ENCODE measurements at places on chromosomes 7 and 10.

DNA sequence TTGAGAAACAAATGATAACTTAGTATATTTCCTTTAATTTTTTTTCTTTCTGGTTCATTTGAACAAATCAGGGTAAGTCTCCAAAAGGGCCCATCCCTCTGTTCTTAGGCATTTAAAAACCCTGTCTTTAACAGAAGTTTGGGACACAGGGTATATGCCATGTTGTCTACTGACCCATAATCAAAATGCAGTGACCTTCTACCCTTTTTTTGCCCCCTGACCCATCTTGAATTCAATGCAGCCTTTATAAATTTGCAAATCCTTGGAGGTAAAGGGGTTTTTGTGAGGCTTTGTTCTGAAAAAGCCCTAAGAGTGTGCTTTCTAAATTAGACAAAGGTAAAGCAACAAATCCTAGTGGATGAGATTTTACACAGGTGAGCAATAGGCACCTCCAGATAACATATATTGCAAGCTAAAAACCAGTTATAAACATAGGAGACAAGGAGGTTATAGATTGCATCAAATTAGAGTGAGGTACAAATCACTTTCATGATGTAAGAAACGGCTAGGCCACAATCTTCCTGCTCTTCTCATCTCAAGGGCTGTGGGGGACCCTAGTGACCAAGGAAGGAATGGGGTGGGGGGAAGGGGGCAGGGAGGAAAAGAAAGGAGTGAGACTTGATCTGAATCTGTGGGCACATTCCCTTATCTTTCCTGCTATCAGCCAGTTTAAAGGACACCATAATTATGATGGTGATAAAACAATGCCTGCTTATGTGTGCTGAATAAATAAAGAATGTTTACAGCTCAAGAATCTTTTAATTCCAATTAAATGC lies 2.7 kb downstream of the SKIDA1 start:
- DNase-seq, result no peak

DNA sequence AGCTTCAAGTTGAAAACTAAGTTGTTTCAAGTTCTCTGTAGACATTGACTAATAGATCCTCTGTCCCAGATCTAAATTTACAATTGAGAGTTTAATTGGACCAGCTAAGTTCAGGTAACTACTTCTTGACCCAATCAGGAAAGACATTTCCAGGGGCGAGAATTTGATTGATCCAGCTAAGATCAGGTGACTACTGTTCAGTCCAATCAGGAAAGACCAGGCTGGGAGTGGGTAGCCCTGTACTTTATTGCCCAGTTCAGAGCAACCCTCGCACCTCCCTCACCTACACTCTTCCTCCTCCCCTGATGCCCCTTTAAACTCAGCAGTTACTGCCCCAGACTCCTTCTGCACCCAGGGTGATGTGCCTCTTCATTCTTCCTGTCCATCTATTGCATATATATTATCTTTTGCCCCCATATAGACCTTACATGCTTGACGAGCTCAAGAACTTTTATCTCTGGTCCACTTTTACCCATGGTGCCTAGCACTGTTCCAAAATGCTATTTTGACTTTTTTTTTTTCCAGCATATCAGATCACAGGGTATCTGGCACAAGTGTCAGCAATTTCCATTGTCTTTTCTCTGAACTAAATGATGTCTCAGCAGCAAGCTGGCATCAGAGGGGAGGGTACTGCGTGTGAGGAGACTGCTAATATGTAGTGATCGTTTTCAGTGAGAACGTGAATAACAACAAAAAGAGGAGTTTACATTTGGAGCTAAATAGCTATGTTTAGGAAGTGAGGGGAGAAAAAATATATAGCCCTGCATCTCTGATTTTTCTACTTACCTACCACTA lies 169.4 kb downstream of the KIAA1217 start:
- no peak for DNase-seq

DNA sequence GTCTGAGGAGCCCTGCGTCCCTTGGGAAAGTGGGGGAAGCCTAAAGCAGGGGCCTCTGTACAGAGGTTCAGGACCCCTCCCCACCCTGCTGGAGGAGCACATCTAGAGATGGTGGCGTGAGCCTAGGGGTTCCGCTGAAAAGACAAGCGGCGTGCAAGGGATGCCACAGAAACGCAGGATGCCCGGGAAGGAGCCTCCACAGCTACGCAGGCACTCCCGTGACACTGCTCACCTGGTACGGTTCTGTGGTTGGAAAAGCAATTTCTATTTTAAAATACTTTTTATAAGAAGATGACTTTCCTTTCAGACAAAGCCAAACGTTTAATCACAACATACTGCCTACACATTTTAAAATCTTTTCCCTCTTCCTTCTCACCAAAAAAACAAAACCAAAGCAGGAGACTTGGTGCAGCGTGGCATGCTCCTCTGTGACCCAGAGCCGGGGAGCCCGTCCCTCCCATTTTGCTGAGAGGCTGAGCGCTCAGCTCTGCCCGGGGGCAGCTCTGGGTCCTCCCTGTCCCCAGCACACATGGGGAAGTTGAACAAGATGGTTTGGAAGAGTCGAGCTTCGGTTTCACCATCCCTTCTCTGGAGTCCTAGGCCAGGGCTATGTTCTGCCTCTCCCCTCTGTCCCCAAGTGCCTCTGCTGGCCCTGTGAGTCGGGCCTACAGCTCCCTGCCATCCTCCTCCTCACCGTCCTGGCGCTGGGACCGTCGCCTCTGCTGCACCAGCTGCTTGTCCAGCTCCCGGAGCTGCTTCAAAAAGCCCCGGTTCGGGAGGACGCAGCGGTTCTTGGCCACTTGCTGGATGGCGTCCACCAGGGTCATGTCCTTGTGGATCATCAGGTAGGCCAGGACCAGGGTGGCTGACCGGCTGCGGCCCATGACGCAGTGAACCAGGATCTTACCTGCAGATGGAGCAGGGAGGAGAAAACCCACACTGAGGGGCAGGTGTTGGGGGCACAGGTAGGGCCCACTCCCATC lies 74.0 kb upstream of the SAMD8 start:
- no peak for DNase-seq

- no peak for DNase-seq
Measured at GRCh38 chr7:132996581-132997242, 85.2 kb downstream of the CHCHD3 start.

DNA sequence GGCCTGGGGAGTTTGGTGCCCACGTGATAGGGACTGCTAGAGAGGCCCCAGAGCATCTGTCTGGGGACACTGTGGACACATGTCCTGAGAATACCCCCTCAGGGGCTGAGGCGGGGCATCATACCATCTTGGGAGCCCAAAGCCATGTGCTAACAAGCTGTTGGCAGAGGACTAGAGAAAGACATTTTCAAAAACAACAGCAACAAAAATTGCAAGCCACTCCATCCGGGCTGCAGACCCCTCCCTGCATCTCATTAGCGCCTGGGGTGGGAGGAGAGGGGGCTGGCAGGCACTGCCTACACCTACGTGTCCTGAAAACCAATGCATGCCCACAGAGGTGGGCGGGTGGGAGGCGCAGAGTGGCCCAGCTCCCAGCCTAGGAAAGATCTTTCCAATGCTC lies 507.4 kb upstream of the PODXL start:
- no peak for DNase-seq

DNA sequence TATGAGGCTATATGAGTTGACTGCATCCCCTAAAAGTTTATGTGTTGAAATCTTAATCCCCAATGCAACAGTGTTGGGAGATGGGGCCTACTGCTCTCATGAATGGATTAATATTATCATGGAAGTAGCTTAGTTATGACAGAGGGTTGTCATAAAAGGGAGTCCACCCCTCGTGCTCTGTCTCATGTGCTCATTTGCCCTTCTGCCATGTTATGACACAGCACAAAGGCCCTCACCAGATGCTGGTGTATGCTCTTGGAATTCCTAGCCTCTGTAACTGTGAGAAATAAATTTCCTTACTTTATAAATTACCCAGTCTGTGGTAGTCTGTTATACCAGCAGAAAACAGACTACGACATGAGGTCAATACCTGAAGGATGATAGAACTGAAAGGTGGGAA lies 17.6 kb upstream of the PANK1 start:
- DNase-seq, result no peak

GRCh38 chr10:118569241-118569881 lies 26.1 kb downstream of the PRLHR start:
- DNase-seq, result no peak

DNA sequence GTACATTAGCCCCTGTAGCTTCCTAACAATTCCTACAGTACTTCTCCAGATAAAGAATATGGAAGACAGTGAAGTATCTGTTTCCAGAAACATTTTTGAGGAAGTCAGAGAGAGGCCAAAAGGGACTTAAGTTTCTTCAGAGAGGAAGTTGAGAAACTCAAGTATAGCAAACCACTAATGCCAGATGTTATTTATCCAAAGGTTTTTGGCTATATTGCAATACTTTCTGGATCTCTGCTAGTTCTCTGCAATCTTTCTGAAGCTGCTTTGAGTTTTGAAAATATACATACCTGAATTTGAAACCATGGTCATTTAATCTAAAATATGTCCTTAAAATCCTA lies 64.7 kb downstream of the BICC1 start:
- no peak for DNase-seq

DNA sequence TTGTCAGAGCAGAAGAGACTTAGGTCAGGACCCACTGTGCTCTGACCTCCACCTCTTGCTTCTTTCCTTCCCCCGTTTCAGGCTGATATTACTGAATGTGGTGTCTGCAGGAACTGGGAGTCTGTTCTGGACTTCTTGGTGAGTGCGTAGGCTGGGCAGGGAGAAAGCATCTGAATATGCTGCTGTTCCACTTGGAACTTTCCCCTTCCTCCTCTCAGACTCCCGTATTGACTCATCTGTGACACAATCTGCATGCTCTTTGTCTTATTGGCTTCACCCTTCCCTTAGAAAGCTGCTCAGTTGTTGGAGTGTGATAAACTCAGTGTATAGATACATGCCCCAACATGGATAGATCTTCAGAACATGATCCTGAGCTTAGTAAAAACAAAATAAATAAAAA lies 137.6 kb upstream of the HABP2 start:
- no peak for DNase-seq

- DNase-seq, result peak; percentile 55
Measured at GRCh38 chr10:80462981-80463741, 9.1 kb downstream of the TSPAN14 start.

DNA sequence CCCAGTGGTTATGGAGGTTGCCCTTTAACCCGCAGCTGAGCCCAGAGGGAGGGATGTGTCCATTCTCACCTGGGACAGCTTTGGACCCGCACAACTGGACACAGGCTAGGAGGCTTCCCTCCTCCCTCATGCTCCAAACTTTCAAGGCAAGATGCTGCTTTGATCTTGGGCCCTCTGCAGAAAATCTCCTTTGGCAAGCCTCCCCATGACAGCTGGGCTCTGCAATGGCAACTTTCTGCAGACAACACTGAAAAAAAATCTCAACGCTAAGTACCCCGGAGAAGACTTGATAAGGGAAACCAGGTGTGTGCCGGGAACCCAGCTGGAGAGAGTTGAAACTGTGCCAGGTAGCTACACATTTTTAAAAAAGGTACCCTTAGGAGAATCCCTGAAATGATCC lies 610.1 kb downstream of the LRMDA start:
- no peak for DNase-seq

DNA sequence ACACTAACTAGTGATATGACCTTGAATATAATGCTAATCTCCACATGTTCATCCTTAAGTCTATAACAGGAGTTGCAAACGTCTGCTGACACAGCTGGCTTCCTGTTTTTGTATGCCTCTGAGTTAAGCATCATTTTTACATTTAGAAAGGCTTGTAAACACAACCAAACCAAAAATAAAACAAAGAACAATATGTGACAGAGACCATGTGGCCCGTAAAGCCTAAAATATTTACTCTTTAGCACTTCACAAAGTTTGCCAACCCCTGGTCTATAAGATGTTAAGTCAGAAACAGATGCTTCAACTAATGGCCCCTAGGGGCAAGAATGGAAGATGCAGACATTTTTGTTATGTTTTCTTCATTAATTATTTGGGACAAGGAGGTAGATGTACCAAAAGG lies 109.3 kb downstream of the CPEB3 start:
- peak; percentile 13 for DNase-seq

- no peak for DNase-seq
Measured at GRCh38 chr7:4070214-4070613, 611.9 kb upstream of the FOXK1 start.

DNA sequence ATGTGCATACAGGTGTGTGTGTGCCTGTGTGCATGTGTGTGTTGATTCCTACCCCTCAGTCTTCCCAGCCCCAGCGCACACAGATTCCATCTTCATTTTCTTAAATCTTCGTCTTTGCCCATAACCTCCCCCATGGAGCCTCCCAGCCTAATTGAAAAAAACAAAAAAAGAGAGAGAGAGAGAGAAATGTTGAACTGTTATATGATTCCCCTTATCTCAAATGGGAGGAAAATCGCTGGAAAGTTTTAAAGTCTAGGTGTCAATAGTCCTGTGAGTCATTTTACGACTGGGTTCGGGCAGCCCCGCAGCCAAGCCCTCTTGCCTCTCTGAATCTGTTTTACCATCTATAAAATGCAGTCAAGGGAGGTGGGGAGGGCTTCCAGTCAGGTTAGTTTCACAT lies 60.9 kb downstream of the SPOCK2 start:
- DNase-seq, result no peak

DNA sequence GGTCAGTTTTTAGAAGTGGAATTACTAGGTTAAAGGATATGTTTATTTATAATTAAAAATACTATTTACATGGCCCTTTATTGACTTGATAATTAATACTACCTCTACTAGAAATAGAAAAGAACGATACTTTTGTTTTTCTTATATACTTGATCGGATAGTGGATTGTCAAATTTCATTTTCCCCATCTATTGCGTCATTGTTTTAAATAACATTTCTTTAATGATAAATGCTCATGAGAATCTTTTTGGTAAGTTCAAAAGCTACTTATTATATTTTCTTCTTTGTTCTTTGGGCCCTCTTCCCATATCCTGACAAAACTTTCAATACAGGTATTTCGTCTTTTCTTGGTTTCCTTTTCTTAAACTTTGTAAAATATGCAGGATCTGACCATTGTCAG lies 392.4 kb downstream of the PHF14 start:
- no peak for DNase-seq

GRCh38 chr10:69492091-69492745 lies 41.0 kb downstream of the TSPAN15 start:
- no peak for DNase-seq

GRCh38 chr10:26770069-26770468 lies 72.6 kb downstream of the PDSS1 start:
- no peak for DNase-seq

DNA sequence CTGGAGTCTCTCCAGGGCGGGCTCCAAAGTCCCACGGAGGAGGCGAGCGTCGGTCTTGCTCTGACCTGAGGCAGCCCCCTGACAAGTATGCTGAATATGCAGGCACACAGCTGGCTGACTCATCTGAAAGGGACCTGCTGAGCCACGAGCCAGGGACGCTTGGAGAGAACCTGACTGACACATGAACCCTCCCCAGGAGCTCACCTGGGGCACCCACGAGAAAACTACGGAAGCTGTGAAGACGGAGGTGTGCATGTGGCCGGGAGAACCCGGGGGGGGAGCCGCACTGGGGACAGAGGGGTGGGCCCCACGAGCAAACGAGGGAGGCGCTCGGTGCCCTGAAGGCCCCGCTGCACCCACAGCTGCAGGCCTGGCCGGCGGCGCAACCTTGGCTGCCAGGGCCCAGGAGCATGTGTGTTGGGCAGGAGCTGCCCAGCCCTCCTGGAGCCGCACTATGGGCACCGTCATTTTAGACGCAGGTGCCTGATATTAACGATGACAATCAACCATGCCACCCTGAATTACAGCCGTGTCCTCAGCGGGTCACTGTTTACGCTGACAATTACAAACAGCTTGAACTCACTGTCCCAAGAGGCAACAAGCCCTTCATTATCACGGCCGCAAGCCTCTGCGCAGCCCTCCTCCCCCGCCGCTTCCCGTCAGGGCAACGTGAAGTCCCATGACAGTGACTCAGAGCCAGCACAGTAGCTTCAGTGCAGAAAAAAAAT lies 64.7 kb downstream of the DIP2C start:
- peak; percentile 89 for DNase-seq

GRCh38 chr7:55250313-55250712 lies 114.8 kb upstream of the LANCL2 start:
- DNase-seq, result no peak
